ENCODE measurements at places on chromosomes 5 and 9. TPM values are rescaled to one million over a fixed set of nuclear protein-coding genes. Genes with fewer than 3 reads are reported as not detected.

STRBP gene
- total RNA-seq = 13.1 TPM

LRRTM2 gene
- 0.54 TPM for total RNA-seq

BTNL8 gene
- not detected for total RNA-seq

CRB2 gene
- 2.4 TPM for total RNA-seq
